ENCODE measurements at places on chromosomes 11 and 22.

DNA sequence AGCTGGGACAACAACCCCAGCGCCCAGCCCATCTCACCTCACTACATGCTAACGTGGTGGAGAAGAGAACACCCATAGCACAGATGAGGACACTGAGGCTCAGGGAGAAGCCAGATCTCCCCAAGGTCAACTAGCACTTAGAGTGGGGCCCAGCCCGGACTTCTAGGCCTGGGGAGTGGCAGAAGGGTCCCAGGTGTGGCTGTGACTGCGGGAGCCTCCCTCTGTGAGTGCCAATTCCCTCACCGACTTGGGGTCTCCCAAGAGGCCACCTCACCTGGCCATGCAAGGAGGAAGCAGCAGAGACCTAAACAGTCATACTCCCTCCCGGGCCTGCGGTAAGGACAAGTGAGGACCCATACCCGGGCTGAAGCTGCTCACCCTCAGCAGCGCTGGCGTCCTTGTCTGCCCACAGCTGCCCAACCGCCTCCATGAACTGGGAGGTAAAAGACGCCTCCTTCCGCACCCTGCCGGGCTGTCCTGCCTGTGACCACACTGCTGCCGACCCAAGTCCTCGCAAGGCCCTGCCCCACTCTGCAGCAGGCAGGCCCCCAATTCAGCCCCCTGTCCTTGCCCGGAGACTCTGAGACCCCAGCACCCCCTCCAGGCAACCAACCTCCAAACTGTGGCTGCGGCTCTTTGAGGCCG, 93.2 kb upstream of the RTL6 start:
- no peak for DNase-seq

DNA sequence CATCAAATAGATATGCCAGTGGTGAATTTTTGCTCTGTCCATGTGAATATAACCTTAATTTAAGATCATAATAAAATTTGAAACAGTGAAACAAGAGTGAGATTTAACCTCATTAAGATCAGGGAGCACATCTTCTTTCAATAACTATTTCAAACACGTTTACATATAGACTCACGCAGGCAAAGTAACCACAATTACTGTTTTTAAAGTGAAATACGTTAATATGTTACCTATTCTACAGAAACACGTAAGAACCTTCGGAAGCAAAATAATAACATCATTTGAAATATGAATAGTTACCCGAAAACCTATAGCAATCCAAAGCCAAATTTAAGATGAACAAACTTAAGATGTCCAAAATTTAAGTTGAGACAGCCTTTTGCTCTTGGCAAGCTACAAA, 136.2 kb upstream of the ZC3H12C start:
- no peak for DNase-seq

GRCh38 chr11:83310718-83311117, 24.6 kb upstream of the CCDC90B start:
- no peak for DNase-seq

DNA sequence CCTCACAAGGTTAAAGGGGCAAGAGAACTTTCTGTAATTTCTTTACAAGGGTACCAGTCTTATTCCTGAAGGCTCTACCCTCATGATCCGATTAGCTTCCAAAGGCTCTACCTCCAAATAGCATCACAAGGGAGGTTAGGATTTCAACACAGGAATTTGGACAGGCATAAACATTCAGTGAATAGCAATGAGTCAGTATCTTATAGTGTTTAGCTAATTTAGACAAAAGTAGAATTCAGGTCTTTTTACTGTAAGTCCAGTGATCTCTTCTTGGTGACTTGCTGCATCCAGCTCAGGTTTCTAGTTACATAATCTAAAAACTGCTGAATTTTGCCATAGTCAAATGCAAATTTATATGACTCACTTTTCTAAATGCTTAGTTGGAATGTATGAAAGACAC, 1995.6 kb upstream of the RAG2 start:
- no peak for DNase-seq

- DNase-seq: no peak
These were observed 38.3 kb downstream of the USP35 start for GRCh38 chr11:78226684-78227680.

DNA sequence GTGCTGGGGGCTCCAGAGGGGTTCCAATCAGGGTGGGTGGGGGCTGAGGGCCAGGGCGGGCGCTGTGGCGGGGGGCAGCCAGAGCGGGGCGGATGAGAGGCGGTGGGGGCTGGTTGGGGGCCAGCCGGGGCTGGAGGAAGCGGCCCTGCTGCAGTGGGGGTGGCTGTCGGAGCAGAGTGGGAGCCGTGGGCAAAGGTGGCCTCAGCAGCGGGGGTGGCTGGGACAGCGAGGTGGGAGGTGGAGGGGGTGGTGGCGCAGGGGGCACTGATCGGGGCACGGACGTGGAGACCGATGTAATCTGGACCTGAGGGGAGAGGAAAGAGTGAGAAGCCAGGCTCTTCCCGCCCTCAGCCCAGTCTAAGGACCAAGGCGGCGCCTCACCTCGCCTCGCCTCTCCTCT, 5.1 kb downstream of the RCOR2 start:
- DNase-seq: no peak

DNA sequence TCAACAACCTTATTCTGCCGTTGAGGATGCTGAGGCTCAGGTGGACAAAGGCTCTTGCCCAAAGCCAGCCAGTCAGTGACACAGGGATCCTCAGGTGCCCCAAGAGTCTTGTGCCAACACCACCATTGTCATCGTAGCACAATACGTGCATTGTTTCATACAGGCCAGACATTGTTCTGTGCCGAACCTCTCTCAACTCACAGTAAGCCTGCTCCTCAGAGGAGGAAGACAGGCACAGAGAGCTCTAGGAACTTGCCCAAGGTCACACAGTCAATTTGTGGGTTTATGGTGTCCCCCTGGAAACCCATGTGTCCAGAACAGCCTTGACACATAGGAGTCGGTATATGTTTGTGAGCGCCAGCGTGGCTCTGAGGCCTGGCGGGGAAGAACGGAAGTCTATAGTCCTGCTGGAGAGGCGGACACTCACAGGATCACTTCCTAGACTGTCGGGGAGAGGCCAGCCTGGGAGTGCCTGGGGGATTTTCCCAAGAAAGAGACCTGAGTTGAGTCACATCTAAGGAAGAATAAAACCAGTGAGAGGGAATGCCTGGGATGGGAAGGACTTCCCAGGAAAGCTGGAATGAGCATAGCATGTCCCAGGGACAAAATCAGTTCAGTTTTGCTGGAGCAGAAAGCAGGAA, 20.2 kb downstream of the LIF start:
- DNase-seq: no peak

DNA sequence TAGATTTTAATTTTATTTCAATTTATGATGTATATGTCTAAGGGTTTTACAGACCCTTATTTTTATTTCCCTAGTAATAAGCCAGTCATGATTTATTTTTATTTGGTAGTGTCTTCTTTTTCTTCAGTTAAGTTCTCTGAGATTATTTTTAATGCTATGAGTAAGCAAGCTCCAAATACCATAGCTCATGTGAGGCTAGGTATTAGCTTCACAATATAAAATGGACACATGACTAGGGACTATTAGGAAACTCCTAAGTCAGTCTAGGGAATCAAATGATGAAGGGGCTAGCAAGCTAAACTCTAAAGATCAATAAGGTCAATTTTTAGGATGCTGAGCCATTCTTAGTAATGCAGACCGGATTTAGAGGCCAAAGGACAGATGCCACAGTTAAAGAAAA, 45.9 kb downstream of the CKAP5 start:
- no peak for DNase-seq

- DNase-seq: no peak
These were observed 11.5 kb downstream of the RELT start for GRCh38 chr11:73387594-73388264.

DNA sequence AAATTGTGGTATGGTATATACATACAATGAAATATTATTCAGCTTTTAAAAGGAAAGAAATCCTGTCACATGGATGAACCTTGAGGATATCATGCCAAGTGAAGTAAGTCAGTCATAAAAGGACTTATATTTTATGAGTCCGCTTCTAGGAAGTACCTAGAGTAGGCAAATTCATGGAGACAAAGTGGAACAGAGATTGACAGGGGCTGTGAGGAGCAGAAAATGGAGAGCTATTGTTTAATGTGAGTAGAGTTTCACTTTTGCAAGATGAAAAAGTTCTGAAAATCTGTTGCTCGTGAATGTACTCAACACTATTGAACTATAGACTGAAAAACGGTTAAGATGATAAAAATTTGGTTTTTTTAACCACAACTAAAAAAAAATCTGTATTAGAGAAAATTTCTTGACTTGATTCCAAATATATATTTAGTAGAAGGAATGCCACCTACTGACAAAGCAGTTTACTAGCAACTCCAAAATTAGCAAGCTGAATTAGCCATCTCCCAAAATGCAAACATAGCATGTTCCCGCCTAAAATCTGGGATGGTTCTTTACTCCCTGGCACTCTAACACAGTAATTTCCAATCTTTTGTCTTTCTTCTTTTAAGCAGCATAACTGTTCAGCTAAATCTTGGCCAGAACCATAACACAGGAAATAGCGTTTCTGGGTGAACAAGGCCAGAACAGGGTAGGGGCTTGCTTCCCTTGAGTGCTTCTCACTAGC, 1.5 kb downstream of the UFD1 start:
- DNase-seq: no peak

All from activated naive CD8-positive, alpha-beta T cell treated with anti-CD3 and anti-CD28 coated beads, Interleukin-2, amount 50 U/mL, for 16 hours (primary cell).